ENCODE measurements at places on chromosomes 13 and 19.

GRCh38 chr19:953445-954271, 27.8 kb downstream of the ARID3A start:
- no peak for DNase-seq

- no peak for DNase-seq
Observed at GRCh38 chr13:25352230-25352629, 19.5 kb upstream of the ATP8A2 start.

GRCh38 chr13:28953714-28954418, 133.7 kb downstream of the MTUS2 start:
- DNase-seq: no peak

- DNase-seq: no peak
Observed at GRCh38 chr13:64640002-64640401, 2590.1 kb downstream of the PCDH9 start.

DNA sequence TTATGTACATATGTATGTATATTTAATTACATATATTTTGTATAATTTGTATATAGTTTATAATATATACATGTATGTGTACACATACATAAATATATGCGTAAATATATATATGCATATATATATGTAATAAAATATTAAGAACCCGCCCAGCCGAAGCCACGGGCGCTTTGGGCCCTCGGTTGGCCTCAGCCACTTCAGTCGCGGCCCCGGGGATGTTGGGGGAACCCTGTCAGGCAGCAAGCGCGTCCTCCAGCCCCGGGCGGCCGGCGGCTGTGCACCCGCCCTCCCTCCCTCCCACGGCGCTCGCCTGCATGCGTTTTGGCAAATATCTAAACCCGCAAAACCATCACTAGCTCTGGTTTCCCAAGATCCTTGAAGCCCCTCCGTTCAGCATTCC, 7.9 kb upstream of the ZNF606 start:
- DNase-seq: no peak

- no peak for DNase-seq
Observed at GRCh38 chr13:91280801-91281200, 66.7 kb upstream of the MIR17HG start.

GRCh38 chr13:102751886-102752285, 21.7 kb downstream of the TEX30 start:
- no peak for DNase-seq

DNA sequence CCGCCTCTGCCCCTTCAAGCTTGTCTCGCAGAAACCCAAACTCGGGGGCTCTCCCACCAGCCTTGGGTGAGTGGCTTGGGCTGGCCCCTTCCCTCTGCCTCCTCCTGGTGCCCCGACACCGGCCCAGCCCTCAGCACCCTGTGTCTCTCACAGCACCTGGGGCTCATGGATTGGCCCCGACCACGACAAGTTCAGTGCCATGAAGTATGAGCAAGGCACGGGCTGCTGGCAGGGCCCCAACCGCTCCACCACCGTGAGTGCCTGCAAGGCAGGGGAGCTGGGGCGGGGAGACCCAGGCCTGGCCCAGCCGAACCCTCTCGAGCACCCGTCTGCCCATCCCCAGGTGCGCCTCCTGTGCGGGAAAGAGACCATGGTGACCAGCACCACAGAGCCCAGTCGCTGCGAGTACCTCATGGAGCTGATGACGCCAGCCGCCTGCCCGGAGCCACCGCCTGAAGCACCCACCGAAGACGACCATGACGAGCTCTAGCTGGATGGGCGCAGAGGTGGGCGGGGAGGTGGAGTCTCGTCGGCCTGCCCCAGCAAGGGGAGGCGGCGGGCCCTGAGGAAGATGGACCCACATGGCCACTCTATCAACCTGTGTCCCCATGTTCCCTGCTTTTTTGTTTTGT, 13.6 kb downstream of the PRKCSH start:
- DNase-seq: no peak

DNA sequence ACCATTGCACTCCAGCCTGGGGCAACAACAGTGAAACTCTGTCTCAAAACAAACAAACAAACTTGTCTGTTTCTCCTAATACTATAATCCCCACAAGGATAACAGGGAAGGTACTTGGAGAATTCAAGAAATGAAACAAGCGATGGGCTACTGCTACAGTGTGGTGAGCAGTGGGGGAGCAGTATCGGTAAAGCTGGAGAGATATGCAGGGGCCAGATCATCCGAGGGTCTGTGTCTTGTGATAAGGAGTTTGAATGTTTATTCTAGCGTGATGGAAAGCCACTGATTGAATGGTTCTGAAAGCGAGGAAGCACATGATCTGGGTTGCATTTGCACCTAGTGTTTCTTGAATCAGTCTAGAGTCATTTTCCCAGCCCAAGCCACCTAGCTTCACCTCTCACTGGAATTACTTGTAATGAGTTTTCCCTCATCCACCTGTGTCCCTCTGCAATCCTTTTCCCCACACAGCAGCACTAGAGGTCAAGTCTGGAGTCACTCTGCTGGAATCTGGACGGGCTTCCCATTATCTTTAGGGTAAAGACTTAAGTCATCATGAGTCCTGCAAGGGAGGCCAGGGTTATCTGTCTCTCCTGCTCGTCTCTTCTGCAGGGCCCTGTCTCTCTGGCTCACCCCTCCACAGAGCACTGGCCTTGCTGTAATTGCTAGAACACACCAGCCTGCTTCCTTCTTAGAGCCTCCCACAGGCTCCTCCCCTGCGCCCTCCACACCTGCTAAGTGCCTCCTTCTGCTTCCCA, 162.3 kb downstream of the KLF5 start:
- DNase-seq: no peak

- no peak for DNase-seq
Observed at GRCh38 chr13:71829547-71829946, 37.5 kb downstream of the DACH1 start.

DNA sequence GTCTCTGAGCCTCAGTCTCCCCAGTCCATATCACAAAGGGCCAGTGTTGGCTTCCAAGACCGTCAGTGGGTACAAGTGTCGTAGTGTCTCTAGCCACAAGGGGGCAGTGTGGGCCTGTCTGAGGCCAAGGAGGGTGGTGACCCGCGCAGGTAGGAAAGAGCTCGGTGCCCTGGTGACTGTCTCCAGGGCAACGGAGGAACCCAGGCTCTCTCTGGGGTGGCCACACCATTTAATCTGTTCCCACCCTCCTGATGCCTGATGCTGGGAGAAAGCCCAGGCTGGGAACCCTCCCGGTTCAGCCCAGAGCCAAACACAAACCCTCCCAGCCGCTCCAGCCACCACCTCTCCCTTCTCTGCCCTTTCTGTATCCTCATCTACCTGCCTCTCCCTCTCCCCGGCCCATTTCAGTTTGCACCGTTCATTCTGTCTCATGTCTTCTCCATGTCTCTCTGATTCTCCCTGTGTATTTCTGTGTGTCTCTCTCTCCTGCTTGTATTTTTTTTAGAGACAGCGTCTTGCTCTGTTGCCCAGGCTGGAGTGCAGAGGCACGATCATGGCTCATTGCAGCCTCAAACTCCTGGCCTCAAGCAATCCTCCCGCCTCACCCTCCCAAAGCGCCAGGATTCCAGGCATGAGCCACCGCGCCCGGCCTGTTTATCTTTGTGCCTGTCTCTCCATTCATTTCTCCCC, 17.5 kb upstream of the MEIS3 start:
- DNase-seq: peak; percentile 75

GRCh38 chr13:76148926-76149325, 512.8 kb downstream of the LMO7 start:
- no peak for DNase-seq

GRCh38 chr19:51714848-51715247, 8.9 kb downstream of the HAS1 start:
- no peak for DNase-seq

DNA sequence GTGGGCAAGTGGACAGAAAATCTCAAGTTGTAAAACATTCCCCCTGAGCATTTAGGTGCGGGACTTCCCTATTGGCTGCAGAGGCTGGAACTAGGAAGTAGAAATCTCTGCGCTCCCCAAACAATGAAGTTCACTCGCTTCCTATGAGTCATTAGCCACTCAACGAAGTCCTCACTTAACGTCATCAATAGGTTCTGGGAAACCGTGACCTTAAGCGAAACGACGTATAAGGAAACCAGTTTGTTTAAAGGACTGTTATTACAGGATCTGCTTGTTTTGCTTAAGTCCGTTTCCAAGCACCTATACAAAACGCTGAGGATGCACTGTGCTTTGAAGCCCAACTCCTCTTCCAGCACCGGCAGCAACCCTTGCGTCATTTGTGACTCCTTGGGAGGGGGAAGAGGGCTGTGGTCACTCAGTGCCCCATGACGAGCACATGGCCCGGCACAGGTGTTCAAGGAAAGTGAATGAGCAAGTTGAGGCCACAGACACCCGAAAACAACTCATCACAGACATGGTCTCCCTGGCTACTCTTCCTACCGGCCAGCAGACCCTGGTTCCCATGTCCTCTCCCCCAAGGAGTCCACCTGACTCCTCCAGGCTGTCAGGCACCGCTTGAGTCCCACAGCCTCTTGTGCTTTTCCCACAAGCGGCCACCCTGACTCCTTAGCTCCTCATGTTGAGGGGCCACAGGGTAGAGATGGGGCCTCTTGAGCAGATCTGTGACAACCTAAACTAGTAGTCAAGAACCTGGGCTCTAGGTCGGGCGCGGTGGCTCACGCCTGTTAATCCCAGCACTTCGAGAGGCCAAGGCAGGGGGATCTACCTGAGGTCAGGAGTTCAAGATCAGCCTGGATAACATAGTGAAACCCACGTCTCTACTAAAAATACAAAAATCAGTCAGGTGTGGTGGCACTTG, 4.8 kb downstream of the RPS16 start:
- DNase-seq: no peak

DNA sequence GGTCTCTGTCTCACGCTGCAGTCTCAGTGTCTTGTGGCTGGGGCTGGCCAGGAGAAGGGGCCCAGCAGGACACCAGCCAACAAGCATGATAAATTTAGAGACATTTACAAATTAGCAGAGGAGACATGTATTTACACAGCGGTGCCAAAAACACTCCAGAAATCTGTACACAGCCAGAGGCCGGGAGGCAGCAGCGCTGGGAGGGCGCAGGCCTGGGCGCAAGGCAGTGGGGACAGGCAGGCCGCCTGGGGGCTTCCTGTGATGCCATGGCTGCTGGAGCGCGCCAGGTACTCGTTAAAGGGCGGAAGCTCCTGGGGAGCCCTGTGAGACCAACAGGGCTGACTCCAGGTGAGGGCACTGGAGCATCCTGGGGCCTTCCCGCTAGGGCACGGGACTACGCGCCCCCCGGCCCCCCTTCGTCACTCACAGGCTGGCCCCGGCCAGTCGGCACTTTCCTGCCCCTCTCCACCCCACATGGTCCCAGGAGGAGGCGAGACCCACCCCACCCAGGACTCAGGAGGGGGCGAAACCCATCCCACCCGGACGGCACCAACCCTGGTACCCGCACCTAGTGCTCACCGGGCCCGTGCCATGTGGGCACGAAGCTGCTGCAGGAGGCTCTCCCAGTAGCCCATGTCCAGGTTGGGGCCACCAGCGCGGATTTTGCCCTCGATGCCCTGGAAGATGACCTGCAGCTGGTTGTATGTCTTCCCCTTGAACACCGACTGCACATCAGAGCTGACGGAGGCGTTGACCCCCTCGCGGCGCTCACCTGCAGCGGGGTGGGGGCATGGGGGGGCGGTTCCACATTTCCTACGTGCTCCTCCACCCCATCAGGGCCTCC, 7.4 kb upstream of the TBXA2R start:
- DNase-seq: no peak

GRCh38 chr13:110405597-110406450, 98.7 kb downstream of the COL4A2 start:
- DNase-seq: no peak

DNA sequence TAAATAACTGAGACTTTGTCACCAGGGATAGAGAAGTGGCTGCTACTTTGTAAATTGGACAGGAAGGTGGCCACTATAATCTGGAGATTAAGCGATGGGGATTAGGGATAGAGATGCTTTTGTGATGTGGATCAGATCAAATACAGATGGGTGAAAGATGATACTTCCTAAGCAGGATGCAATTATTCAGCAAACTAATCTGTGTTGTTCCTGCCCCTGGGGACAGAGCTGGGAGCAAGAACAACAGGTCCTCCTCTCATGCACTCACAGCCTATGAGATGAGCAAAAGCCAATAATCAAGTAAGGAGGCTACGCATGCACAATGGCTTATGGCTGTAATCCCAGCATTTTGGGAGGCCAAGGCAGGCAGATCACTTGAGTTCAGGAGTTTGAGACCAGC, 4.6 kb downstream of the RGL3 start:
- DNase-seq: no peak

GRCh38 chr19:13207846-13208671, 57.8 kb downstream of the IER2 start:
- no peak for DNase-seq

DNA sequence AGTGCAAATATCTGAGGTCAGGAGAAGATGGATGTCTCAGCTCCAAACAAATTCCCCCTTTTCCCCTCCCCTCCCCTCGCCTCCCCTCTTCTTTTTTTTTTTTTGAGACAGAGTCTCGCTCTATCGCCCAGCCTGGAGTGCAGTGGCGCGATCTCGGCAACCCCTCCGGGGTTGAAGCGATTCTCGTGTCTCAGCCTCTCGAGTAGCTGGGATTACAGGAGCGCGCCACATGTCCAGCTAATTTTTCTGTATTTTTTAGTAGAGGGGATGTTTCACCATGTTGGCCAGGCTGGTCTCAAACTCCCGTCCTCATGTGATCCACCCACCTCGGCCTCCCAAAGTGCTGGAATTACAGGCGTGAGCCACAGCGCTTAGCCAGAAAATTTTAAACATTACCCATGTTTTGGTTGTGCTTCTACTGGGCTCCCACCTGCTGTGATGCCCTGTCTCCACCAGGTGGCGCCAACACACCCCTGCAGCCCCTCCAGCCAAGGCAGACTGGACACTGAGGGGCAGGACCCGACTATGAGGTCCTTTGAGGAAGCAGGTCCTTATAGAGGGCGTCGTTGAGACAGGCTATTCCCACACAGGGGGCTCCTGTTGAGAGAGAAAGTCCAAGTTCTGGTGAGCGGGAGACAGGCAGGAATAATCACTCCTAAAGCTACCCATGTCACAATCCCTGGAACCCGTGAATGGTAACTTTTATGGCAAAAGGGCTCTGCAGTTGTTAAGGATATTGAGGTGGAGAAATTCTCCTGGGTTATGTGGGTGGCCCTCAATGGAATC, 6.3 kb downstream of the ERICH4 start:
- no peak for DNase-seq

DNA sequence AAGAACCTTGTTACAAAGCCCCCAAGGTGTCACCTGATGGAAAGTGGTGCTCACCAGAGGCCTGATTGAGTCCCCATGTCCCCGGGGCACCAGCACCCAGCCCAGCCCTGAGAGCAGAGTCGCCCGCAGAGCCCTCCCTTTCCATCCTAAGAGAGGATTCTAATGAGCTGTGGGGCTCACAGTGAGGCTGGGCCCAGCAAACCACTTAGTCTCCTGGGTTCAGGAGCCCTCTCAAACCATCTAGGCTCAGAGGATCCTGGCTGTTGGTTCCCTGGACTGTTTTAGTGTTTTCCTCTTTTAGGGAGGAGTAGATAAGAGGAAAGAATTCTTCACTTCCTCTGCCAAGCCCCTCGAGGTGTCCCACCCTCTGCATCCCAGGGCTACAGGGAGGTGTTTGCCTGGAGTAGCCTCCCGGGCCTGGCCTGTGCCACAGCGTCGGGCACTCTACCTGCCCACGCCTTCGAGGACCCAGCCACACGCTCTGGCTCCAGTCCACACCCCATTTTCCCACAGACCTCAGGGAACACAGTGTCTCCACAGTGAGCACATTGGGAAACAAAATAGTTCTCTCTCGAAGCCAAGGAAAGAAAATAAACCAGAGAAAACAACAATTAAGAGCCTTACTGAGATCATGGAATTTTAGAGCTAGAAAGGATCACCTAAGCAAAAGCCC, 34.4 kb downstream of the DHRS12 start:
- no peak for DNase-seq

Data from NCI-H1694 (cell line).